ENCODE measurements at places on chromosomes 13 and 19.

GRCh38 chr13:77506874-77507273, 28.6 kb upstream of the SCEL start:
- DNase-seq: no peak

DNA sequence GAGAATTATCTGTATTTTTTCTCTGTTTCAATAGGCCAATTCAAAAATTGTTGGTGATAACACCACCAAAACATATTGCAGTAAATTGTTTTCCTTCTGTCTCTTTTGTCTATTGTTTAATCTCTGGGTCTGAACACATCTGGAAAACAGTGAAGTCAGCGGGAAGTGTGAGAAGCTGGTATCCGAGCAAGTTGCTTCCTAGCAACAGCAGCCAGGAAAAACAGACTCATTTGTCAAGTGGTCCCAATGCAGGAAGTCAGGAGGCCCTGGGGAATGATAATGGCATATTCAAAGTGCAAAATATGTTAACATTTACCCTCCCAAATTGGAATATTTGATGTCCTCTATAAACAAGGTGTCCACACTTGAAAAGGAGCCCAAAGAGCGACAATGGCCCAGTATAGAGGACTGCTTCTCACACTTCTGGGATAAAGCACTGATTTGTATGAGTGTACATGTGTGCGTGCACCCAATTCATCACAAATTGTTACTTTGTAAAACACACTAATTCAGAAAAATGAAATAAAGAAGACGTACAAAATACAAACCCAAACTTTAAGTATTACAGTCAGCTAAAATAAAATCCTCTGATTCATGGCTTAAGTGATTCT, 515.0 kb downstream of the TBC1D4 start:
- no peak for DNase-seq

GRCh38 chr19:29162694-29163093, 50.3 kb downstream of the UQCRFS1 start:
- DNase-seq: no peak

GRCh38 chr19:6766357-6767080, 716 bp downstream of the SH2D3A start:
- DNase-seq: no peak

DNA sequence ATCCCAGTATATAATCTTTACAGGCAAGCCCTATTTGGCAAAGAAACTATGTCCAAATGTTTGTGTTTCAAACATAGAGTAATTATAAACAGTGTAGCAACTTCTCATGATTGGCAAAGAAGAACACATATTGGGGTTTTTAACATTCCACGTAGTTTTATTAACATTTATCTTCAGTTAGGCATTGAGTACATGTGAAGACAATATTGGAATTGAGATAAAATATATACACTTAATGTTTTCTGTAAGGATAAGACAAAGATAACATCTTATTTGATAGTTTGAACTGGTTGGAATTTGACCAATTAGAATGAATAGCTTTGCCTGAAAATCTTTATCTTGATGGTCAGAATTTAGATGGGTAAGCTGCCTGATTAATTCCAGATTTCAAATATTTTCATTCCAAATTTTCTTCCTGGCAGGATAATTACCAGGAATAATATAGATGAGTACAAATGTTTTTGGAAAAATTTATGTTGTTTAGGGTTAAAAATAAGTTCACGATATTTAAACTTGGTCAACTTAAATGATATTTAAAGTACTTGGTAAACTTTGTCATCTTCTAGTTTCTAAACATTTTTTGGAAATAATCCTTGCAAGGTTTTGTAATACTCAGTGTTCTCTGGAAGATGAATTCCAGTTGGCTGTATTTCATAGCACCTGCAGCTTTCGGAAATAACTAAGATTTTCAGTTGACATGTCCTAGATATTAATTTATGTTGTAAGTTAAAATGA, 536.5 kb upstream of the SPRY2 start:
- no peak for DNase-seq

DNA sequence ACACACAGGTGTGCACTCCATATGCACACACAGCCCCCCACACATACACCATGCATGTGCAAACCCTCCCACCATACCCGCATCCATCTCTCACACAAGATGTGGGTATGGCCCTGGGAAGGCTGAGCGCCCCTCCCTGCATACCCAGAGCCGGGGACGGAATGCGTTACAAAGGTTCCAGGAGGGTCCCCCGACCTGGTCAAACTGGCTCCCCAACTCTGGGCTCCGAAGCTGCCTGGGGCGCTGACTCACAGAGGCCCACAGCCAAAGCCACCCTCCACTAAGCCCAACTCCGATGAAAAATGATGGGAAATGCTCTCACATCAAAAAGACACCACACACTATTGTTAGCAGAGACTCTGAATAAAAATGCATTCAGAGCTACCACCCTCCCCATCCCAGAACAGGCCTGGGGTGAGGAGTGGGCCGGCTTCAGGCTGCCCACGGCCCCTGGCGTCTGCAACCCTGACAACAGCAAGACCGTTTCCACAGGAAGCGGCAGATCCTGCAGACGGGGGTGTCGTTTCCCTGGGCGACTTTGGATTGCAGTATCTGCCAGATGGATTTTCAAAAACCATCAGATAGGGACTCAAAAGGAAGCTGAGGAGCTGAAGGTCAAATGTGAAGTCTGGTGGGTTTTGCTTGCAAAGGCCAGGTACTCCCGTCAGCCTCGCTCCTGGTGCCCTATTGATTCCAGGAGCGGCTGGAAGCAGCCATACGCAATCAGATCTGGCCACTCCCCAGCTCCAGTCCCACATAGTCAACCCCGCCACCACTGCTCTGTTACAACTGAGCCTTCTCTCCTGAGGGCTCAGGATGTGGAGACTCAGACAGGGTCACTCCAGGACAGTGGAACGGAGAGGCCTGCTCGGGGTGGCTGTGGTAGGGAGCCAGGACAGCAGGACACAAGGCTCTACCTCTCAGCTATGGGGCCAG, 14.3 kb downstream of the PEPD start:
- DNase-seq: no peak

DNA sequence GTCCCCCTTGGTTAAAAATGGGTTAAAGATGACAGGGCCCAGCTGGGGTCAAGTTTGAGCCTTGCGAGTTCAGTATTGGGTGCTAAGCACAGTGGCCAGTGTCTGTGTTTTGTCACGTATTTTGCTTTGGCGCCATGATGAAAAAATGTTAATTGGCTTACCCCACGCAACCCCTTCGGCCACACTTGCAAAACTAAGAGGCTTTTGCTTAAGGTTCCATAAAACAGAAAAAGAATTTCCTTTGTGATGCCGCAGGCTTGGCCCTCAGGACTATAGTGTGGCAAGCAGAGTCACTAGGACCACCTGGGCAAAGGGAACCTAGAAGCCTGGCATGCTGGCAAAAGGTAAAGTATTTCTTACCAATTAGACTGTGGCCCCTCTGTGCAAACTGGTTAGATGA, 20.7 kb downstream of the DPRX start:
- no peak for DNase-seq

DNA sequence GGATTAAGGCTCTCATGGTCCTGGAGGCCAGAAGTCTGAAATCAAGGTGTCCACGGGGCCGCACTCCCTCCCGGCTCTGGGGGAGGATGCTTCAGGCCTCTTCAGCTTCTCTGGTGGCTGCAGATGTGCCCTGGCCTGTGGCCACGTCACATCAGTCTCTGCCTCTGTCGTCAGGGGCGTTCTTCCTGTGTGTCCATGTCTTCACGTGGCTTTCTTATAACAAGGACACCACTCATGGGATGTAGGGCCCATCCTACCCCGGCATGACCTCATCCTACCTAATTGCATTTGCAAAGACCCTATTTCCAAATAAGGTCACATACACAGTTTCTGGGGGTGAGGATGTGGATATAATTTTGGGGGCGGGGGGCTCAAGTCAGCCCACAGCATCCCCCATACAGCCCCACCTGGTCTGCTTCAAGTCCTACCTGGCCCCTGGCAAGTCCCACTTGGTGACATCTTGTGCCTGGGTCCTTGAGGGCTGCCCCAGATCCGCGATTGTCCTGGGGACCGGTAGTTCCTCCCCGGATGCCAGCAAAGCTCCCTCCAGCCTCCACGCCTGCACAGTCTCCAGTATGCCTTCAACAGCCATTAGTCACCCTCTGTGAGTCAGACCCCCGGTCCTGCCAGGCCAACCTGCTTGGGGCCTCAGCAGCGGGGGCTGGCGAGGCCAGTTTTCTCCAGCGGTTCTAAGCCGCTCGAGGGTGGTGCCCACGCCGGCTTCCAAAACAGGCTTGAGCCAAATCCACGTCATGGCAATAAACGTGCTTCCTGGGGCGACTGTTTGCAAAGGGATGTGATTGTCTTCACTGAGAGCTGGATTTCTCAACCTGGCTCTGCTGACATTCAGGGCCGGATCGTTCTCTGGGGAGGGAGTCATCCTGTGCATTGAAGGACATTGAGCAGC, 32.2 kb downstream of the MYO9B start:
- peak; percentile 11 for DNase-seq

GRCh38 chr19:9165261-9165660, 13.5 kb upstream of the OR7D2 start:
- DNase-seq: no peak

All from NCI-H1092 (cell line).